ENCODE measurements at places on chromosomes 5 and 9. TPM values are rescaled to one million over a fixed set of nuclear protein-coding genes. Genes with fewer than 3 reads are reported as not detected.

DNA sequence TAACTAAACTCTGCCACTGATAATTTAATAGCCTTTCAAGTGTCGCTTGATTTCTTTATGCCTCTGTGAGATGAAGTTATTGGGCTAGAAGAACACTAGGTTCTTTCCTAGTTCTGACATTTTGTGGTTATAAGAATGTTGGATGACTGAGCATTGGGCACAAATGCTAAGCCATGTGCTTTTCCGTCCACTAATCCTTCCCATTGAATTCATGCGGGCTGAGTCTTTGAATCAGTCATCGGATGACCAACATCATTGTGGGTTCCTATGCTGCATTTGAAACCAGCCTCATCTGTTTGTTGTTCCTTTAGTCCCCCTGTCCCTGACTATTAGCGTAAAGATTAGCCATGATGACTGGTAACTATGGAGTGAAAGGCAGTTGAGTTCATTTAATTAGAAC, 58.5 kb downstream of the ALDH1A1 start:
- no peaks in the 10 kb centered on the region for H3K4me1 ChIP-seq
- DNase-seq = no peak
- no peaks in the 10 kb centered on the region for H3K36me3 ChIP-seq
- no peak overlapping the region for H3K27ac ChIP-seq

GRCh38 chr9:130626249-130626996, 38.0 kb upstream of the PRDM12 start:
- no peaks in the 10 kb centered on the region for H3K27me3 ChIP-seq
- peaks cover 40% of the 10 kb centered on the region for H3K36me3 ChIP-seq
- H3K4me3 ChIP-seq = no peak overlapping the region

DNA sequence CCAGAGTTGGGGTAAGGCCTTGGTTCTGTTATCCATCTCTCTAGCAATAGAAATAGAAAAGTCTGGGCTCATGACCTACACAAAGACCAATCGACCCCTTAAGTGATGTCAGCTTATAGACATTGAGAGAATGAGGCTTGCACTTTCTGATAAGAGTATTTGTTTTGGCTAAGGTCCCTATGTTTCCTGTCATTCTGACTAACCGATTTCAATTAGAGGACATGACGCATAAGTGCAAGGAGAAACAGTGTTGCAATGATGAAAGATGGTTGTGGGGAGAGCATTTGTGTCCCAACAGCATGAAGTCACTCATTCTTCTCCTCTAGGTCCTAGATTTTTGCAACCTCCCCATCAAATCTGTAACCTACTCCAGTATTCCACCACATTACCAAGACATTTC, 255.1 kb downstream of the MAT2B start:
- H3K4me1 ChIP-seq = no peaks in the 10 kb centered on the region
- no peak overlapping the region for H3K27ac ChIP-seq
- no peaks in the 10 kb centered on the region for H3K27me3 ChIP-seq

DNA sequence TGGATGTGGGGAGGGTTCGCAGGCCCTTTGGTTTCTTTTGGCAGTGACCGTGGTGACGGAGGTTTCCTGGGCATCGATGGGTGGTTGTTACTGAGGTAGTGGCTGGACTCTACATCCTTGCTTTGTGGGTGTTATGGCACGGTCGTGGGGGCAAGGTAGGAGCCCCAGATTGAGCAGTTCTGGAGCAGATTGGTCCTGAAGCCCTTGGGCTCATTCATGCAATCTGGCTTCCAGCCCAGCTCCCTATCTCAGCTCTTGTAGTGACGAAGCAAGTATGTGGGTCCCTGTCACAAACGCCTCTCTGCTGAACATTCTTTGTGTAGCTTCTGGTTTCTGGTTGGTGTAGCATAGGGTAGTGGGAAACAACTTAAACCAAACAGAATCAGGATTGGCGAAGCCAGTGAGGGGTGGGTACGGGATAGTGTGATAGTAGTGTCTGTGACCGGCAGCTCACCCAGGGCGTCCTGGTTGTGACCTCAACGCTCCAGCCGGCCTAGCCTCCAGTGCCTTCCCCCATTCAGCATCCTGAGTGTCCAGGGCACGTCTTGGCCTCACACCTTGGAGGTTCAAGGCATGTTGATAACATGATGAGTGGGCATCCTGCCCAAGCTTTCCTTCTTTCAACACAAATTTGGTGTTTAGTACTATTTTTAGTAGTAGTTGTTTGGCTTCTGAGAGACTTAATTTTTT, 2.9 kb downstream of the NDUFS6 start:
- H3K4me3 ChIP-seq = no peak overlapping the region
- DNase-seq = no peak
- H3K36me3 ChIP-seq = peaks cover 69% of the 10 kb centered on the region

DNA sequence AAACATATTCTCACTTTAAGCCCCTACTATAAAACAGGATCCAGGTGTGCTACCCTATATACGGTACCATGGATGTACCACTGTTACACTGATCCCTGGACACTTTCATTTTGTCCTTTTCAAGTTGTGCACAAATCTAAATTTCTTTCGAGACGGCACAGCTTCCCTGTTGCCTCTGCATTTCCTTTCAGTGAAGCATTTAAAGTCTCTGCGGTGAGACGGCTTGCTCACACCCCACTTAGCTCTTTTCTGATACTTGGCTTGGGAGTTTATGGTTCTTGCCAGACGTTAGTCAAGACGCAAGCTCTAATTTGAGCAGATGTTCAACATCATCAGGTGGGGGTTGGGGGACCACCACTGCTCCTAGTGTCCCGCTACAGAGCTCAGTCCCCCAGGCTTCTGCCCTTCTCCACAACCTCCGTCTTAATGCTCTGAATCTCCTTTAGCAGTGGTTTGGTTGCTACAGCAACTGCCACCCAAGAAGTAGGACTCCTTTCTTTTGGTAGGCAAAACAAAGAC, 15.8 kb downstream of the F2RL2 start:
- peak overlapping the region; percentile 41 for H3K27ac ChIP-seq
- H3K4me1 ChIP-seq = peaks cover 23% of the 10 kb centered on the region
- no peaks in the 10 kb centered on the region for H3K27me3 ChIP-seq
- H3K4me3 ChIP-seq = no peak overlapping the region
- peaks cover 62% of the 10 kb centered on the region for H3K36me3 ChIP-seq

GRCh38 chr9:107215381-107215780, 67.7 kb upstream of the RAD23B start:
- no peak overlapping the region for H3K4me3 ChIP-seq
- no peak for DNase-seq
- no peaks in the 10 kb centered on the region for H3K36me3 ChIP-seq

DNA sequence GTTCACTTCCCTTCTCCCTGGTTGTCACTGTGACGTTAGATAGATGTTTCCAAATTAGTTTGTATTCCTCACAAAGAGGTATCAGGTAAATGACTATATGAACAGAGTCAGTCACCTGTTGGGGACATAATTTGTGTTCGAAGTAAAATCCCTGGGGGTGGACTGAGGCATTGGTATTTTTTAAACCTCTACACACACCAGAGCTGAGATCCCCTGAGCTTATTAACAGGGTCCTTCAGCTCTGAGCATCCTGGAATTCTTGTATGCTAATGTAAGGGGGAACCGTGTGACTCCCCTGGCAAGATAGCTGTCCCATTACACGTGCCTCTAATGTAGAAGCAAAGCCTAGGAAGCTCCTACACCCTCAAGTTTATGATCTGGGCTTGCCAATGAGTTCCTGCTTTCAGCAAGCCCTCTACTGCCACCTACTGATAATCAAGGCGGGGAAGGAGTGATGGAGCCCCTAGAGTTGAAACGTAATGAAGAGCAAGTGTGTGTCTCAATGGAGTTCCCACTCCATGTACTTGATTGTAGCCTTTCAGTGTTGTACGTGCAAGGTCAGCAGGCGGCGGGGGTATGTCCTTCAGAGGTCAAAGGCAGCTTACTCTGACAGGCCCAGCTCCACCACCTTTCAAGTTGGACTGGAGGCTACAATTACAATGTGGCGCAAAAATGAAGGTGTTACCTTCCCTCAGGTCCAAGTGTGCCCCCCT, 14.4 kb downstream of the PRKACG start:
- peaks cover 6% of the 10 kb centered on the region for H3K27me3 ChIP-seq
- H3K4me1 ChIP-seq = peaks cover 33% of the 10 kb centered on the region
- peak; percentile 70 for DNase-seq
- H3K4me3 ChIP-seq = no peak overlapping the region

NMUR2 gene
- total RNA-seq = not detected

DNA sequence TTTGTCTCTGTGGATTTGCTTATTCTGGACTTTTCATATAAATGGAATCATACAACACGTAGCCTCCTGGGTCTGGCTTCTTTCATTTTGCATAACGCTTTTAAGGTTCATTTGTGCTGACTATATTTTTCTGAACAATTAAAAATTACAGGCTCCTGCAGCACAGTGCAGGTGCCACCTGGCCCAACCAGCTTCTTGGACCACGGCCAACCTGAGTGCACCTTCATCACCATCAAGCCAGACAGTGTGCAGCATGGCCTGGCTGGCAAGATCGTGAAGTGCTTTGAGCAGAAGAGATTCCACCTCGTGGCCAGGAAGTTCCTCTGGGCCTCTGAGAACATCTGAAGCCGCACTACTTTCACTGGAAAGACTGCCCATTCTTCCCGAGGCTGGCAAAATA, 53.5 kb upstream of the COL15A1 start:
- no peak overlapping the region for H3K27ac ChIP-seq
- H3K27me3 ChIP-seq = peaks cover 24% of the 10 kb centered on the region
- no peaks in the 10 kb centered on the region for H3K4me1 ChIP-seq

GRCh38 chr5:54156577-54156976, 153.8 kb downstream of the ARL15 start:
- H3K36me3 ChIP-seq = no peaks in the 10 kb centered on the region
- no peaks in the 10 kb centered on the region for H3K4me1 ChIP-seq
- no peaks in the 10 kb centered on the region for H3K27me3 ChIP-seq
- H3K27ac ChIP-seq = no peak overlapping the region

PCDHGB3 gene
- 0.25 TPM for total RNA-seq

DNA sequence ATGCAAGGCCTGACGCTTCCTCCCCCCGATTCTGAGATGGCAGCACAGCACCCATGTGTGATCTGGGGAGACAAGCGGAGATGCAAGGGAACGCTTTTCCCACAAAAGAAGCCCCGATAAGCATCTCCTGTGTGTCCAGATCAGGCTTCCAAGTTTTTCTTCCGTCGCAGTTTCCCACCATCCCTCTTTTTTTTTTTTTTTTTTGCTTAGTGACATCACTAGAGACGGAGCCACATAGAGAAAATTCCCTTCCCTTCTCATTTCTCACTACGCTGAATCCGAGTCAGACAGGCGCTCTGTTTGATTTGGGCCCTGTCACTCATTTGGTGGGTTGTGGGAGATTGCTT, 160.9 kb downstream of the HSD17B3 start:
- DNase-seq = no peak
- peaks cover 9% of the 10 kb centered on the region for H3K27me3 ChIP-seq
- H3K4me3 ChIP-seq = no peak overlapping the region
- H3K27ac ChIP-seq = no peak overlapping the region

- no peak overlapping the region for H3K27ac ChIP-seq
- no peaks in the 10 kb centered on the region for H3K36me3 ChIP-seq
- no peak for DNase-seq
- no peaks in the 10 kb centered on the region for H3K4me1 ChIP-seq
Measured at GRCh38 chr5:3153226-3153858, 401.9 kb upstream of the IRX2 start.

GRCh38 chr5:56873056-56873455, 36.3 kb upstream of the SETD9 start:
- H3K27ac ChIP-seq = no peak overlapping the region
- no peaks in the 10 kb centered on the region for H3K27me3 ChIP-seq

GRCh38 chr5:74281166-74281565, 359.4 kb downstream of the ENC1 start:
- no peak overlapping the region for H3K27ac ChIP-seq
- H3K27me3 ChIP-seq = peaks cover 10% of the 10 kb centered on the region
- no peaks in the 10 kb centered on the region for H3K36me3 ChIP-seq

RETREG1 gene
- 17.3 TPM for total RNA-seq

DNA sequence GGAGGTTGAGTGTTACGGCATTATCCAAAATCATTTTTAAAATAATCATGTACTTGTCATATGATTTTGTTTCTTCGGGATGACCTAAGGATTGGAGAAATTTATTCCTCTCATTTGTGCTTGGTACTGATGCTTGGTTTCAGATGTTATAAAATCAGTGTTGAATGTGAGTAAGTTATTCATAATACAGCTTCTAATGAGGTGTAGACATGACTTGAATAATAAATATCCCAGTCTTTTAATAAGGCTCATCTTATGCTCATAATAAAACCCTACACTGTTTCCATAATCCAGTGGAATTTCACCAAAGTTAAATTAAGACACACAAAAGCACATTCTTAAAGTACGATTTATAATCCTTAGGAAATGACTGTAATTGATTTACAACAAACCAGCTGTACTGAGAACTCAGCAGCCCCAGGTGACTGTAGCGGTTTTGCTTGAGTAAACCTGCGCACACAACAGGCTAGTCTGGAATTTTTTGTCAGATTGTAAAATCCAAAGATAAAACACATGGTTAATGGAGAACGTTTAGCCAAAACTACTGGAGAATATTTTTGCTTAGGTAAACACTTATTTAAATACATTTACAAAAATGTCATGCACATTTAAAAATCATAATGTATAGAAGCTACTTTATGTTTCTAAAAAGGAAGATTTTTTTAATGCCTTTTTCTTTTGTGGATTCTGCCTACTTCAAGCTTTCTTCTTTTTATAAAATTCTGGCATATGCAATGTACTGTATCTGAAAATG, 609.8 kb upstream of the GRAMD2B start:
- no peak overlapping the region for H3K27ac ChIP-seq
- no peaks in the 10 kb centered on the region for H3K36me3 ChIP-seq
- H3K4me1 ChIP-seq = no peaks in the 10 kb centered on the region
- no peak overlapping the region for H3K4me3 ChIP-seq
- no peaks in the 10 kb centered on the region for H3K27me3 ChIP-seq

GRCh38 chr9:91253488-91253887, 108.2 kb downstream of the AUH start:
- peak; percentile 66 for DNase-seq
- H3K4me3 ChIP-seq = no peak overlapping the region
- no peaks in the 10 kb centered on the region for H3K27me3 ChIP-seq
- H3K27ac ChIP-seq = no peak overlapping the region
- peaks cover 15% of the 10 kb centered on the region for H3K36me3 ChIP-seq

DNA sequence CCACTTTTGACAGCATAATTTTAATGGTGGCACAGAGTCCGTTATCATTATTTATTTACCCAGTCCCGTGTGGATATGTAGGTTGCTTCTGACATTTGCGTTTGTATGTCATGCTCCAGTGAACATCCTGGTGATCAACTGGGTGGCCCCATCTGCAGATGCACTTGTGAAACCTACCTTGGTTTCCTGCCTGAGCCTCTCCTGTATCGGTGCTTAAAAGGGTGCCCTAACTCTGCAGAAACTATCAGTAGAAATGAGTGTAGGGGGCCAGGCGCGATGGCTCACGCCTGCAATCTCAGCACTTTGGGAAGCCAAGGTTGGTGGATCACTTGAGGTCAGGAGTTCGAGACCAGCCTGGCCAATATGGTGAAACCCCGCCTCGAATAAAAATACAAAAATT, 92.1 kb upstream of the IER5L start:
- peaks cover 33% of the 10 kb centered on the region for H3K27me3 ChIP-seq
- H3K4me3 ChIP-seq = peak overlapping the region; percentile 45
- peak overlapping the region; percentile 71 for H3K27ac ChIP-seq
- H3K36me3 ChIP-seq = no peaks in the 10 kb centered on the region
- peak; percentile 82 for DNase-seq
- peaks cover 37% of the 10 kb centered on the region for H3K4me1 ChIP-seq

ZNF608 gene
- not detected for total RNA-seq
